ENCODE measurements at places on chromosomes 5 and 9.
A peak's percentile ranks its signal among the peaks of the same experiment; 100 is the strongest.

DNA sequence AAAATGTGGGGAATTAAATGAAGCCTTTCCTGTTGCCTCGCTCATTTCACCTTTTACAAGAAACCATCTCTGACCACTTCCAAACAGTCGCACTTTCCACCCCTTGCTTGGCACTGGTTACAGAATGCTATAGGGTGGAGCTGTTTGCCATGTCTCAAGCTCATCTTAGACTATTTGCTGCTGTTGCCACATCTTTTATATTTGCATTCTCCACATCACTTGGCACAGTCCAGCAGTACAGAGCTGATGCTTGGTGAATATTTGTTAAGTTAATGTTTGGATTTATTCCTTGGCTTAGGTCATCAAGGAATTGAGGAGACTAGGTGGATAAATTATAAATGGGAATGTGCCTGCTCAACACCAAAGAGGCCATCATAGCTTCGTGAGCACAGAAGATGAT is 53.2 kb downstream of the GNA14 start:
- no peak for DNase-seq

DNA sequence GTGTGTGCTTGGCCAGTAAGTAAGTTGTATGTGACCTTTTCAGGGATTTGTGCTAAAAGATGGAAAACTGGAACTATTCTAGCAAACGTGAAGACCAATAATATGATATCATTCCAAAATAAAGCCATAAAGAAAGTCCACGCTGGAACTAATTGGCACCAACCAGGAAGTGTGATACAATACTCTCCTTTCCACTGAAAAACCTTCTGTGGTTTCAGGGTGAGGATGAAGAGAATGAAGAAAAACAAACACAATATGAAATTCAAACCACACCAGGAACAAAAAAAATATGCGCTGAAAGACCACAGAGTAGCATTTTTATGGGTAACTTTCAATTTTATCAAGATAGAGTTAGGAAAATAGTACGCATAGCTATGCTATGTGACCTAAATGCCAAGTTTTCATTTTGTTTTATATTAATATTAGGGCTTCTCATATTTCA is 105.8 kb downstream of the EFNA5 start:
- DNase-seq = no peak

DNA sequence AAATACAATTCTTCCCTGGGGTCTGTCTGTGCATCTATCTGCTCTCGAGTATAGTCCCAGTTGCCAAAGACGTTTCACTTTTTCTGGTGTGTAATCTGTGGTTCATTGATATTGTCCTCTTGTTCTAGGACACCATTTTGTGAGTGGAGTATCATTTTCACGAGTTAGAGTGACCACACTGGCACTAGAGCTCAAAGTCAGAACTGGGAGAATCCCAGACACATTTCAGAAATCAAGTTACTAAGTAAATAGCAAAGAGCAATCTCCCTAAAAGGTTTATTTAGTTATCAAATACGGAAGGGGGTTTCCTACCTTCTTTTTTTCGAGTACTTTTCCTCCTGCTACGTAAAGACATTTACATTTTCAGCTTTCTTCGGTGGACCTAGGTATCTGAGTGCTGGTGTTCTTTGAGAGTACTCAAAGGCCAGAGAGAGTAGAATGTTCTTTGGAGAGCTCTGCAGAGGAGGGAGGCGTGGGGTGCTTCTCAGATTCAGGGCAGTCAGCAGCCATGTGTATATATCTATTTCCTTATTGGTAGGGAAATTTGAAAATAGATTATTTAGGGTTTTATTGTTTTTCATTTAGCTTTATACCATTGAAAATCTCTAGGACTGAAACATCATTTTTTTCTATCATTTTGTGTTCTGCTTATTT is 8.9 kb upstream of the HSPA9 start:
- DNase-seq = no peak

DNA sequence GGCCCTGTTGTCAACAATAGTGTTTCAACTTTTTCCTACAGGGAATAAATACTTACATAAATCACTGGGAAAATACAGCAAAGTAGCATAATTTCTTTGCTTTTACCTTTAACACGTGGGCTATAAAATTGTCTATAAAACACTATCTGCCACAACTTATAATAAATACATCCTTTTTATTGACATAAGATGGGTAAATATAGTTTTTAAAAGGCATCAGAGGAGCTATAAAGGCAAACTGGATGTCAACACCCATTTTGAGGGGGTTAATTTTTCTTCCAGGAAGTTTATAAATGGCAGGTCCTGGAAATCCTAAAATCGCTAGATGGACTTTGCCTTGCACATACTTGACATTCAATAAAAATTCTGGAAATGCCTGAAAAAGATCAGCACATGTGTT is 358.0 kb downstream of the PDE4D start:
- DNase-seq = no peak

DNA sequence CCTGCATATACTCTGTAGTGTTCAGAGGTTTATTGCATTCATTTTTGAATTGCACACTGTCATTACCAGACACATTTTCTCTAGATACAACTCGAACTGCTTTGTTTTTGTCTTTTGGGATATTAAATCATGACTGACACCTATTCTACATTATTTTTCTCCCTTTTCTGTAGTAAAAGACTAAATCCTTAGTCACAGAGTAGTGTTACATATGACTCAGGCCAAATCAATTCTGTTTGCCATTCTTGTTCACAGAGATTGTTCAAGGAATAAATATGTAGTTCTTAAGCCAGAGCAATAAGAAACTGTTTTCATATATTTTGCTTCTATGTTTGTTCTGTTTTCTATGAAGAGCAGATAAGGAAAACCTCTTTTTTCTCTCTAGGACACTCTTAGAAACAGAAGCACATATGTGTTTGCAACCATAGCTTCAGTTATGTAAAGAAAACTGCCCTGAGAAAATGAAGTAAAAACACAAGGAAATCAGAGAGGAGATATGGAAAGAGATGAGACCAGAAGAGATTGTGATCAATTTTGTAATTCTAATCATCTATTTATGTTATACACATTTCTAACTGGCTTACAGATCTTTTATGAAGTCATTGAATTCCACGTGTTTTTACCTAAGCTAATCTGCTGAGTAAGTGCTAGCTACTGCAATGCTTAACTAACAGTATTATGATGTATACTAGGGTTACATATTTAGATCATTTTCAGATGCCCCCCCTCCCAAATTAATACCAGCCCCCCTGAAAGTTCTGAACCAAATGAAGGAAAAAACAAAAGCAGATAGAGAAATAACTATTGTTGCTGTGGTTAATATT is 1995.6 kb upstream of the CDH6 start:
- no peak for DNase-seq

- no peak for DNase-seq
Observed at GRCh38 chr5:43041110-43041668, 1.1 kb upstream of the ANXA2R start.

DNA sequence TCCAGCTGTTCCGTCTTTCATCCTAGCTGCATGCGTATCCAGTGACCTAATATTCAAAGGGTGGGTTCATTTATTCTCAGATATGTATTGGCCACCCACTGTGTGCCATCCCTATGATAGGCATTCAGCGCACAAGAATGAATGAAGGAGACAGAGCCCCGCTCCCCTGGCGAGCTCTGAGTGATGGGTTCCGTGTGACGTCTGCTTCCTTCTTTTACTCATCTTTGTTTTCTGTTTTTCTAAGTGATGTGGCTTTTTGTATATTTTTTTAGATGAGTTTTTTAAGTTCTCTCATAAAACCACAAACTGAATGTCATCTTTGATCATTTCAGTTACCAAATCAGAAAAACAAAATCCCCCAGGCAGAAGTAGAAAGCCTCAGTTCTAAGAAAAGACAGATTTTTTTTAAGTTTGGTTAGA is 168.3 kb upstream of the OTULINL start:
- peak; percentile 37 for DNase-seq
